ENCODE measurements at places on chromosomes 1 and 21.

DNA sequence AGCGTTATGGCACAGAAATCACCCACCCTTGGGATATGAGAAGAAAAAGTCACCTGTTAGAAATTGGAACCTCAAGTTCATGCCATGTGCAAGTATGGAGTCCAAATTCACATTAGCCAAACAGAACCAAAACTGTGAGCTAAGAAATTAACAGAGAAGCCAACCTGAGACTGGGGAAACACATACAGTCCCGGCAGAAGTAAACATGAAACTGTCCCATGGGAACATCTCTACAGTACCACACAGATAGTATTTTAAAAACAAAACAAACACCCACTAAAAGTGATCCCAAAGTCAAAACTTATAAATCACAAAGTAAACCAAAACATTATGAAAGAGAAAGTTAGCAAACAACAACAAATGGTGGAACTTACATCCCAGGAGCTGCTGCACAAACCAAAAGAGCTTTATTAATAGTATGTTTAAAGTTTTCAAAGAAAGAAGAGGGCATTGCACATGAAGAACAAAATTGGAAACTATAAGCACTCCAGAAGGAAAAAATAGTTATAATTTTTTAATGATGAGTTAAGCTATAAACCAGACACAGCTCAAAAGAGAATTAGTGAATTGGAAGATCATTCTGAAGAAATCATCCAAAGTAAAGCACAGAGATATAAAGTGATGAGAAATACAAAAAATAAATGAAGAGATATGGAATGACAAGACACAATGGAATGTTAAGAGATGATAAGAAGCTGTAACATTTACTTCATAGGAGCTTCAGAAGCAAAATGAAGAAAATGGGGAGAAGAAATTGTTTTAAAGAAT lies 83.5 kb upstream of the COA6 start:
- no peak for DNase-seq

GRCh38 chr1:181116819-181117390 lies 28.4 kb downstream of the IER5 start:
- no peak for DNase-seq

DNA sequence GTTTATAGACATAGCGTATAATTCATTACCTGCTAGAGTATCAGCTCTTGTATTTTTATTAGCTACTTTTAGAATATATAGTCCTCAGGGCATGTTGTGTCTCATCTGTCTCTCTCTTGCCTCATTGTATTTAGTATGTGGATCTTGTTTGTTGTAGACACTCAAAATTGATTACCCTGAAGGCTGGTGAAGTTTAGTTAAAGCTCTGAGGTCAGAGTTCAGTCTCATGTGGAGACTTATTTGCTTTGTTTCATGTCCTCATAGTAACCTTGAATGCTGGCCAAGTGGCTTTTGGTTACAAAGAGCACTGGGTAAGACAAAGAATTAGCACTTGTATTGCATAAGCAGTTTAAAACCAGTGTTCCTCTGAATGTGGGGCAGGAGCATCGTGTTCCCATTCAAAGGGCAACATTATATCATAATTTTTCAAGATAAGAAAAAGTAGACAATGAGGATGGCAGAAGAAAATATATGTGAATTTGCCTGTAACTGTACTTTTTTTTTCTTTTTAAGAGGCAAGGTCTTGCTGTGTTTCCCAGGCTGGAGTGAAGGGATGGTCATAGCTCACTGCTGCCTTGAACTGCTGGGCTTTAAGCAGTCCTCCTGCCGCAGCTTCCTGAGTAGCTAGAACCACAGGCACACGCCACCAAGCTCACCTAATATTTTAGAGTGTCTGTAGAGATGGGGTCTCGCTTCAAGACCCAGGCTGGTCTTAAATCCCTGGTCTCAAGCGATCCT lies 17.4 kb downstream of the CNST start:
- DNase-seq = no peak

DNA sequence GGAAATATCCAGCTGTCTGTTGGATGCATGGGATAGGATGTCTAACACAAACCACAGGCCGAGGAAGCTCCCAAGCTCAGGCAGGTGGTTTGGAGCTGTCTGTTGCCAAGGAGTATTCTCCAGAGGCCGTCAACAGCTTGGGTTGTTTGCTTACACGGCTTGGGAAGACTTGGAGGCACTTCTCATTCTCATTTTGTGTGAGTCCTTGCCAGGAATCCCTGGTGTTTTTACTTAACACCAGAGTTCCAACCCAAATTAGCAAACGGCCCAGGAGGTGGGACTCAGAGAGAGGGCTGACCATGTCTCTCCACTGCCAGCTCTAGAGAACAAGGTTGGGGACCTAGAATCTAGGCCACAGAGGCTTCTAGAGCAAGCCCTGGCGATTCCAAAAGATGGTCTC lies 72.7 kb upstream of the FAM20B start:
- DNase-seq = no peak

DNA sequence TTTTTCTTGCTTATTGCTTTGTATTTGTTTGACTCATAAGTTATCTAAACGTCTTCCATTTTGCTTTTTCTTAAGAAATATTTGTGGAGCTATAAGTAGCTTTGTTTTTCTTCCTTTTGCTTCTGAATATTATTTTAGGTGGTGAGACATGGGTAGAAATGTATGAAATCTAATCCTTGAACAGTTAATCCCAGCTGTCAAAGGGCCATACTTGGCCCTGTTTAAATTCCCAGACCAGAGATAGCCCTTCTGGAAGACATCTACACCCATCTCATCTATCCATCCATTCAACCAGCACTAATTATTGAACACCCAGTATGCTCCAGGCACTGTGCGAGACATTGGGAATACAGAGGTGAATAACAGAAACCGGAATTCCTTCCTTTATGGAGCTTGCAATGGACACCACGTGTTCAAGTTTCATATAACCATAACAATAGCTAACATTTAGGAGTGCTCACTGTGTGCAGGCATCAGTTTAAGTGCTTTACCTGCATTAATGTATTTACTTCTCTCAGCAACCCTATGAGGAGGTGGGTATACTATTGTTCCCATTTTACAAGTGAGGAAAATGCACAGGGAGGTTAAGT lies 8.7 kb downstream of the TACSTD2 start:
- DNase-seq = no peak

GRCh38 chr1:75334876-75335389 lies 200.7 kb downstream of the LHX8 start:
- DNase-seq = no peak

DNA sequence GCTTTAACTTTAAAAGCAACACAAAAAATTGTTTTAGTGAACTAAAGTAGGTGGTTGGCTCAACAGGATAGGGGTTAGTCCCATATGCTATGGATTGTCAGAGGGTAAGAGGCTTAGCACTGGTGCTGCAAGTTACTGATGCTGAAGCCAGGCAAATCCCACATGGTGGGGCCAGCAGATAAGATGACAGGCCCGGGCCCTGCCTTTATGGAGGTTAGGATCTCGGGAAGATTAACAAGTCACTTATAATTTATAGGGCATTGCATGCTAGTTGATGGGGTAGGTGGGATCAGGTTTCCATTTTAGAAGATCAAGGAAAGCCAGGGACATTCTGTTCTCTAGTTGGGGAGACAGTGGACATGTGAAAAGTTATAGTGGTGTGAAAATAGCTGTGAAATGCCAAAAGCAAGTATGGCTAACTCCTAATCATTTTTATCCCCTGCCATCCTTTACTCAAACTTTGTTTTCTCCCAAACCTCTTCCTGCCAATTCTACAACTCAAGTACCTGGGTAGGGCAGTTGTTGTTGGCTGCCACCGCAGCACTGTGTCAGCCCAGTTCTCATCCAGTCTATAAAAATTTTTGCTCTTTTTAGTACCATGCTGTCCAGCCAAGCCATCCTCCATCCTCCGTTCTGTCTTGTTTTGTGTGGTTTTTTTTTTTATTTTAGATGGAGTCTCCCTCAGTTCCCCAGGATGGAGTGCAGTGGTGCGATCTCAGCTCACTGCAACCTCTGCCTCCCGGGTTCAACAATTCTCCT lies 10.3 kb downstream of the CHAF1B start:
- peak; percentile 73 for DNase-seq

DNA sequence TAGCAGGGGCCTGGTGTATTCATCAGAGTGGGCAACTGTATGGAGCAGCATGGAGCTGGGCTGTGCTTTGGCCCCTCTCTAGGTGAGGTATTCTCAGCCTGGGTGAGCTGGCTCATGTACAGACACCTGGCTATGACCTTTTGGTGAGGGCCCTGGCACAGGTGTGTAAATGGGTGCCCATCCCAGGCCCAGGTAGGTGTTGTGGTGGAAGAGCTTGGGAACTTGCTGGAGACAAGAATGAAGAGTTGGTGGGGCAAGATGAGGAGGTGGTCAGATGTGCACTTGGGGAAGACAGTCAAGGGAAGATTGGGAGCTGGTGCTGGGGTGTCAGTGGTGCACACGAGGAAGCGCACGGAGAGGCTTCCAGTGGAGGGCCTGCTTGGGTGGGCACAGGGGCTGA lies 95.5 kb downstream of the TRIM11 start:
- DNase-seq = no peak

DNA sequence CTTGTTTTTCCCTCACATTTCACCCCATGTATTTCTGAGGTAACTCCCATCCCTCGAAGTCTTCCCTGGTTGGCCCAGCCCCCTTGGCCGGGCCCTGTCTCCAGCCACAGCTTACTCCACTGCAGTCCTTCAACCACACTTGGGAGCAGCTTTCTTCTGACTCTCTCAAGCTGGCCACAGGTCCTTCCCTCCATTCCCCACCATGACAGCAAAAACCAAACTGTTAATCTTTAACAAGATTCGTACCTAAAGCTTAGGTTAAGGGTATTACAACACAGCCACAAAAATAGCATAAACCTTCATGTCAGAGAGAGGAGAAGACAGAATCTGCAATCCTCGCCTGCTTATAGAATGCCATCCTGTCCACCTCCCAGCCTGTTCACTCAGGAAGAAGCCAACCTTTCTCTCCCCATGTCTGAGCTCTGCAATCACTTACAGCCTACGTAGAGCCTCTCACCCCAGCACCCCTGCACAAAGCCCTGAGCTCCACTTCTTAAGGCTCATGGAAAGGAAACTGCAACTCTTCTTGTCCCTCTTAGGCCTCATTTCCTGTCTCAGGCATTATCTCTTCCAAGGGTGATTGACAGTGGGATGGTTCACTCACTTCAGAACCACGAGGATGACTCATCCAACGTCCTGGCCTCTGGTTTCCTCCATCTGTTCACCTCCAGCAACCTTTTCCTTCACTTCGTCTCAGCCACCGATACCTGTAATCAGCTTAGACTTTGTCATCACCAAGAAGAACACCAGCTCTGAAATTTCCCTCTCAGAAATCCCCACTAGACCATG lies 72.8 kb downstream of the CD2 start:
- DNase-seq = peak; percentile 82

- DNase-seq = no peak
These were observed 2.5 kb upstream of the MYBPHL start for GRCh38 chr1:109309347-109309746.

- no peak for DNase-seq
These were observed 2.0 kb upstream of the FCER1A start for GRCh38 chr1:159300146-159300545.

GRCh38 chr1:21906173-21907078 lies 30.7 kb downstream of the HSPG2 start:
- DNase-seq = no peak

DNA sequence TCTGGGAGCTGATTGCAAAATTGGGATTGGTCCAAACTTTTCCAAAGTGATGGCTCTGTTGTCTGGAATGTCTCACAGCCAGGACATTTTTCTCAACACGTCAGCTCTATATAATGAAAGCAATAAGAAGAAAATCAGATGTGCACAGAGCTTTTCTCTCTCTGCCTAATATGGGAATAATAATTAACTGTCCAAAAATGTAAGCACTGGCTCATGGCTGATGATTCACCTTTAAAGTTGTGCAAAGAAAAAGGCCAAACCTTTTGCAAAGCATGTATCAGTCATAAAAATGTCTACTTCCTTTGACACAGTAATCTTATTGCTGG lies 30.4 kb downstream of the ZNF281 start:
- DNase-seq = no peak

DNA sequence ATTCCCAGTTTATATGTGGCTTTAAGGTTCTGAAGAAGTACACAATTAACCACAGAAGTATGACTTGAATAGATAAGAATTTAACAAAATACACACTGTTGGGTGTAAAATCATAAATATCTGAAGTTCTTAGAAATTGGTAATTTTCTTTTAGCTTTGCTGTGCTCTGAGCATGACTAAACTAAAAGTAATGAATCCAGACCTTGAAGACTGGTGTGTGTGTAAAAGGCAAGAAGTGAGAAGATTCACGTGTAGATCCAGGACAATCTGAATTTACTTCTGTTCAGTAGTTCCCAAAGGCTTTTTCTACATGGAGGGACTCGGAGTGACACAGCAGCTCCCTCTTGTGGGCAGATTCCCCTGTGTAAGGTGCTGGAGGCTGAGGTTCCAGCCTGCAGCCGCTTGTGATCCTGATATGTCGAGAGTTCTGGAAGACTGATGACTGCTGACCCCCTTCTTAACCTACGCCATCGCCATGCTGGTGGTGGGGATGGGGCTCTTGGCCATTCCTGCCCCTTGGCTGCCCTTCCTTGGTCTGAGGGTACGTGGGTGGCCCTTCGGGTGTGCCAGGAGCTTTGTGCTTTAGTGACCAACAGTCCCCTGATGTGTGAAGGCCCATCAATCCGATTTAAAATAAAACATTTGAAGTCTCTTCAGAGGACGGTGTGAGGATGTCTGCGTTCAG lies 62.7 kb downstream of the ADARB1 start:
- DNase-seq = peak; percentile 83

GRCh38 chr1:210535761-210536160 lies 207.1 kb downstream of the HHAT start:
- DNase-seq = no peak

- DNase-seq = no peak
These were observed 140.1 kb downstream of the C1orf94 start for GRCh38 chr1:34316773-34317172.

DNA sequence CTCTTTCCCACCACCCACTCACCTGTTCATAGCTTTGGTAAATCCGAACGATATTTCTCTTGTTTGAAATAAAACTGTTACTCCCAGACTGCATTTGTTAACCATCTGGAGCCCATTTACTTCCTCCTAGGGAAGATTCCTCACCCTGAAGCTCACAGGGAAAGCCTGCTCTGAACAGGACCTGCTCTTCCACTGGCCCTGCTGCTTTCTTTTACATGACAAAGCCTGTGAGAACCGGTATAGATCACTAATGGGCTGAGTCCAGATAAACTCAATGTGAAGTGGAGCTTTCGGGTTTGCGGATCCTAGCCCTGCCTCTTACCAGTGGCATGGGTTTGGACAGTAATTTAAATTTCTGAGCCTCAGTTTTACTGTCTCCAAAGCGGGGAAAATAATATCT lies 45.2 kb downstream of the FAM163A start:
- DNase-seq = no peak

DNA sequence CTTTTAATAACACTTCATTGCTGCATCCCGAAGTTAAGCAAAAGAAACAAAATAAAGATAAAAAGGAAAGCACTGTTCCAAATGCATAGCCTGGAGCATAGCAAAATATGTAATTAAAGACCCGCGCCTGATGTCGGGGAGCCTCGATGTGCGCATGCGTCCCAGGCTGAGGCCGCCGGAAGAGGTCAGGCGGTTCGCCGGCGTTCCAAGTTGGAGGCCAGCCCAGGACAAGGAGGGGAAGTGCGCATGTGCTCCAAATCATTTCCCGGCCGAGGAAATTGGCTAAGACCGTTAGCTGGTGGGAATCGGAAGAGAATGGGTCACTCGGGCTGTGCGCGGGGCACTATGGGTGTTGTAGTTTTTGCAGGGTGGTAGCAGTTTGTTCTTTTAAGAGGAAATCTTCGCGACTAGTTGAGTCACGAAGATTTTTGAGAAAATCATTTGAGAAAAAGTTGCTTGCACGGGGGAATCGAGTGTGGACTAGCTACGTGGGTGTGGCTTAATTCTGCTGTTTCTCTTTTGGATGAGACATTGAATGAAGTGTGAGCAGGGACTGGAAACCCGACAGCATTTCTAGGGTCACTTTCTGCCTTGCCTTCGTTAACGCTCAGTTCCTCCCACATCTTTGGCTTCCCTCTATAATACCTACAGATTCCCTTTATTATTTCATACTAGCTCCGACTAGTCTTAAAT lies 31.0 kb upstream of the CD1D start:
- peak; percentile 72 for DNase-seq
